ENCODE measurements at places on chromosomes 3 and 15.

GRCh38 chr3:128878556-128879124 lies 780 bp upstream of the ACAD9 start:
- DNase-seq = no peak

- DNase-seq = no peak
Measured at GRCh38 chr3:188489639-188490405, 335.9 kb downstream of the LPP start.

DNA sequence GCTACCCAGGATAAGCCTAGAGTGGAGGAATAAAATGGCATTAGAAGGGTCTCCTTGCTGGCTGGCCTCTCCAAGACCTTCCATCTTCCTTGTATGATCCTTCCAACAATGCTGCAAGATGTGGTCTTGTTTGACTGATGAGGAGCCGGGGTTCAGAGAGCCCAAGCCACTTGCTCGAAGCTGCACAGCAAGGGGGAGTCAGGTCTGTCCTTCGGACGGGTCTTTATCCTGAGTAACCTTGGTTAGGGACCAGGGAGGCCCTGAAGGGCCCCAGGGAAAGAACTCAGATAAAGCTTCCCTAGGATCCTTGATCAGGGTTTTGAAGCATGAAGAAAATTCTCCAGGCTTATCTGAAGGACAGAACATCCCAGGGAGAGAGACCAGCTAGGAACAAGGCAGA lies 7.0 kb upstream of the DNAJB8 start:
- no peak for DNase-seq

GRCh38 chr3:5767304-5767703 lies 579.8 kb downstream of the EDEM1 start:
- DNase-seq = no peak

GRCh38 chr3:46395766-46396530 lies 10.9 kb downstream of the CCR5AS start:
- no peak for DNase-seq

DNA sequence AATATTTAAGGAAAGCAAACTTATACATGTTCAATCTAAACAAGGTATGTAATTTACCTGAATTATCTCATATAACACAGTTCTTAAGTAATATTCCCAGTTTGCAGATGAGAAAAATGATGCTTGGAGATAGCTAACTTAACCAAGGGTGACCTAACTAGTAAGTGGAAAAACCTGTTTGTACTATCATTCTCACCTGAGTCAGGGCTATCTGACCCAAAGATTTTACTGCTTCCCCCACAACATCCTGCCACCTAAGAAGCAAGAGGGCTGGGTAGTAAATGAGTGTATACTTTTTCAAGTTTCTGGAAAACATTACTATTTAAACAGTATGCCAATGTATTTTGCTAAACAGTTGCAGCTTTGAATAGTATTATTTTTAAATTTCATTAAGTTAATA lies 10.6 kb downstream of the TP63 start:
- DNase-seq = no peak

GRCh38 chr15:43919540-43920253 lies 92.9 kb downstream of the WDR76 start:
- DNase-seq = no peak

DNA sequence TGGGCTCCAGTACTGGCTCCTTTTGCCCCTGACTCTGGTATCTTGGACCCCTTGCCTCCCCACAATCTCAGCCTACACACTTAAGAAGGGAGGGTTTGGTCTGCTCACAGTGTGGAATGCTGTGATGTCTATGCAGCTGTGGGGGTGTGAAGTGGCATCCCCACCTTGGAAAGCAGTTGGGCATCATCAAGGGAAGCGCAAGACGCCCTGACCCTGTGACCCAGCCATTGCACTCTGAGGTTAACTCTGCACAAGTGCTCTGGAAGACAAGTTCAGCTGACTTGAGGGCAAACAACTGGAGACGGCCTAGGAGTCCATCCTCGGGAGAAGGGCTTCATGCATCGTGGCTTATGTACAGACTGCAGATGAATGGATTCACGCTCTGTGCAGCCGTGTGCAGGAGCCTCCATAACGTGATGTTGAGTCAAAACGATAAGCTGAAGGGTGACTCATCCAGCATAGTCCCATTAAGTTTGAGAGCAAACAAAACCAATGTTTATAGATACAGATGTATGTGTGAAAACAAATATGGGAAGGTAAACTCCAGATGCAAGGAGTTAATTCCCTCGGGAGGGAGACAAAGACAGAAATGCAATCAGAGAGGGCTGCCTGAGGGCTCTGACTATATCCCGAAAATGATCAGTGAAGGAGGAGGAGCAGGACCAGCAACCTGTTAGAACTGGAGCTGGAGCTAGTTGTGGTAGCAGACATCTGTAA lies 86.8 kb downstream of the LSM3 start:
- DNase-seq = no peak

DNA sequence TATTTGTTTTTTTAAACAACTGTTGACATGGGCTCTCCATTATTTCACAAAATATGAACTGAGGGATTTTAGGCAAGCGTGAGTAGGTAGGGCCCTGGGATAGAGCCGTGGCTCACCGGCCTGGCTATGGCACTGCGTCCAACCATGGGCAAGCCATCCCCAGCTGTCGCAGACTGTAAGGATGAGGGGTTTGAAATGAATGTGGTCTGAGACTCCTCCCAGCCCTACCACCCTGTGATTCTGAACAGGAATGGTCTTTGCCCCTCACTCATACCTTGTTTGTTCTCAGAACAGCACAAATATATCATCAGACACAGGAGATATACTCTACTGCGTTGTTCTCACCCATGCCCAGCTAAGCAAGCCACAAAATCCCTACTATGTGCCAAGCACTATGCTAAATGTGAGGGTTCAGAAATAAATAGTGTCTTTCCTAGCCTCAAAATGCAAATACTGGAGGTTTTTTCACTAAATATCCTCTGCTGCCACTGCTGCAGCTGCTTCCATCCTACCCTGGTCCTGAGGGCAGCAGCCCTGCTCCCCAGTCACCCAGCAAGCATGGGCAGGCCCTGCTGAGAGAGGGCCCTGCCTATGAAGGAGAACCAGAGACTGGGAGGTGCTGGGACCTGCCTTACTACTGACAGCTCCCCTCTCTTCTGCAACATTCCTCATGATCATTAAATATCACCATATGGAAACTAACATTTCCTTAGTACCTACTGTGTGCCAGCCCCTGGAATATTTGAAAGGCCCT lies 102.8 kb downstream of the XXYLT1 start:
- no peak for DNase-seq

- DNase-seq = no peak
Measured at GRCh38 chr3:124942613-124943012, 8.1 kb upstream of the MUC13 start.

- peak; percentile 30 for DNase-seq
Measured at GRCh38 chr3:135017003-135017893, 222.2 kb downstream of the EPHB1 start.

- DNase-seq = no peak
Measured at GRCh38 chr3:151203051-151203420, at the start of gene GPR171. GPR171 (minus strand) TSS chr3:151203216; CDS start chr3:151199386, 3,830 bp downstream.

DNA sequence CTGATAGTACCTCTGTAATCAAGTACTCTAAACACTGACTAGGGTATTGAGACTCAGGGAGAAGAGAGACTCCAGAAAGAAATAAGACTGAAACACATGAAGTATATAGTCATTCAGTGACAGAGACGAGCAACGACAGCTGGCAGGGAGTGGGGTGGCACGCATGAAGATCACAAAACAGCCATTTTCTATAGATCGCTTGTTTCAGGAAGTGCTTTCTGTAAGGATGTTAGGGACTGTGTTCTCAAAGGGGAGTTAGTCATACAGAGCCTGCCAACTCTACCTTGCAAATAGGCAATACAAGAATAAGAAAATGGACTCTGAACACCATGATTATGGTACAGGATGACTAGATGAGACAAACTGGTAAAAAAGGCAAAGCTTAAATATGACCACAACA lies 139.5 kb downstream of the TBL1XR1 start:
- no peak for DNase-seq

DNA sequence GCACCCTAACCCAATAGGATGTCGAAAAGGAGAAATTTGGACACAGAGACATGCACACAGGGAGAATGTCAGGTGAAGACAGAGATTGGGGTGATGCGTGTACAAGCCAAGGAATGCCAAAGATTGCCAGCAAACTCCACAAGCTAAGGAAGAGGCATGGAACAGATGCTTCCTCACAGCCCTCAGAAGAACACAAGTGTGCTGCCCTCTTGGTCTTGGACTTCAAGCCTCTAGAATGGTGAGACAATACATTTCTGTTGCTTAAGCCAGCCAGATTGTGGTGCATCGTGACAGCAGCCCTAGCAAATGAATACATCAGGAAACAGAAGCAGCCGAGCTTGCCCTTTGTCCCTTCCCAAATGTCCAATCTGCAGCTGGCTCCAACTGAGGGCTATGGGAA lies 23.7 kb upstream of the ARL8B start:
- DNase-seq = no peak

GRCh38 chr3:99857278-99857677 lies 39.6 kb downstream of the CMSS1 start:
- DNase-seq = no peak

DNA sequence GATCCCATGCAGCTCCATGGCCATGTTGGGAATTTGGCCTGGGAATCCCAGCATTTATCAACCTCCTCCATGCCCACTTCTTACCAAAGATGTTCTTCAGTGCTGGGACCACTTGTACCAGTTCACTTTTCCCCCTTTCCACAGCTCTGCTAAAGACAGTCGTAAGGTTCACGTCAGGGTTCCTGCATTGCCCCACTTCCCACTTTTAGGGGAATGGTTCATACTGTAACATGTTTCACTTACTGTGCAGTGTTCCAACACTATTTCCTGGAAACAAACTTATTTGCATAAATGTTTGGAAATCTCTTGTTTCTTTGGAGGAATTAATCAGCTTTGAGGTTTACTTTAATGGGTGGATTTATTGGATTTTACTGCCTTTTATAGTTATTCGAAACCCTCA lies 17.0 kb downstream of the APH1B start:
- DNase-seq = no peak

GRCh38 chr15:63312286-63312685 lies 34.9 kb downstream of the APH1B start:
- DNase-seq = no peak

DNA sequence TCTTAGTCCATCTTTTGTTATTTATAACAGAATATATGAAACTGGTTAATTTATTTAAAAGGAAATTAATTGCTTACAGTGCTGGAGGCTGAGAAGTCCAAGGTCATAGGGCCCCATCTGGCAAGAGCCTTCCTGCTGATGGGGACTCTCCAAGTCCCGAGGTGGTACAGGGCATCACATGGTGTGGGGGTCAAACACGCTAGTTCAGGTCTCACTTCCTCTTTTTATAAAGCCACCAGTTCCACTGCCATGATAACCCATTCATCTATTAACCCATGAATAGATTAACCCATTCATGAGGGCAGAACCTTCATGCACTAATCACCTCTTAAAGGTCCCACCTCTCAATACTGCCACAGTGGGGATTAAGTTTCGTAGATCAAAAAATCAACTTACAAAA lies 659.3 kb downstream of the NAALADL2 start:
- DNase-seq = no peak

GRCh38 chr15:58710701-58711100 lies 38.8 kb downstream of the ADAM10 start:
- DNase-seq = no peak

Data from right kidney (tissue), 9 donors.